ENCODE measurements at places on chromosomes 12 and 14. TPM values are rescaled to one million over a fixed set of nuclear protein-coding genes. Genes with fewer than 3 reads are reported as not detected.
A peak's percentile ranks its signal among the peaks of the same experiment; 100 is the strongest.

ACSM4 gene
- total RNA-seq: not detected

OR6C6 gene
- not detected for total RNA-seq

MEG3 gene
- not detected for total RNA-seq

ACSS3 gene
- total RNA-seq: not detected

KRT85 gene
- total RNA-seq: not detected

AQP6 gene
- total RNA-seq: not detected

SARNP gene
- 61.1 TPM for total RNA-seq

APOF gene
- total RNA-seq: not detected

IFI27 gene
- 2.0 TPM for total RNA-seq

FAM90A1 gene
- not detected for total RNA-seq

DNA sequence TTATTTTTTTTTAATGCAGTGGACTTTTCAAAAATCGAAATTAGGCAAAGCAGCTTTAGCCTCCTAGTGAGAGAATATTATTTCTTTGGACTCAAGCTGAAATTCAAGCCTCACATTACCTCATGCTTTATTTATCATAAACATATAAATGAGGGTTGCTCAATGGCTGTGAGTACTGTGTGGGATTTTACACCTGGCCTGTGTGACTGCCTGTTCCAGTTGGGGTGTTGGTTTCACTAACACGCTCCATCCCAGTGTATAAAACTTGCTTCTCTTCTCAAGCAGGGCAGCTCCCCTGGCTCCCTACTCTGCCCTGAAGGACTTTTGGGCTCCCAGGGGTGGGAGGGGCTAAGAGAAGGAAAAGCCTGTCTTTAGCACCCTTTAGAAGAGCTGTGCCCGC lies 15.0 kb downstream of the ANKLE2 start:
- DNase-seq: no peak

DNA sequence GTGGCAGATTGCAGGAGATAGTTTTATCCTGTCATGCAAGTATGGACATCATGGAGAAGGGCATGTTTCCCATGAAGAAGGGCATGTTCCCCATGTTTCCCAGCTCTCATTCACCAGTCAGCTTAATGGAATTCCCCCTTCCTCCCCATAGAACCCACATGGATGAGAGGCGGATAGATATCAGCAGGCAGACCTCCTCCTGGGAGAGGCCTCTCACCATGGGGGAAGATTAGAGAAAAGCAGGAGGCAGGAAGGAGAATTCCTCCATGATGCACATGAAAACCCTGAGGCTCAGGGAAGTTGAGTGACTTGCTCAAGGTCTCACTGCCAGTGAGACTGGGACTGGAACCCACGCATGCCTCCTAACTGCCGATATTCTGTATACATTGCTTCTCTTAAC lies 92.9 kb upstream of the FOXN3 start:
- no peak for DNase-seq

DNA sequence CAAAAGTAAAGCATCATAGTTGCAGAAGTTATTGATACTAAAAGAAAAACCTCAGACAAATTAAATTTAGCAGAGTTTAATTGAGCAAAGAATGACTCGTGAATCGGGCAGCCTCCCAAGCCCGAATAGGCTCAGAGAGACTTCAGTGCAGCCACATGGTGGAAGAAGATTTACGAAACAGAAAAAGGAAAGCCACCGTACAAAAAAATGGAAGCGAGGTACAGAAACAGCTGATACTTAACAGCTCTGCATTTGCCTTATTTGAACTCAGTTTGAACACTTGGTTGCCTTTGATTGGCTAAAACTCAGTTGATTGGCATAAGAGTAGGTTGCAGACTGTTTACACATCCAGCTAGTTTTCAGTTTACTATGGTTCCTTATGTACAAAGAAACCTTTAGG lies 12.9 kb downstream of the TTC9 start:
- DNase-seq: no peak

DNA sequence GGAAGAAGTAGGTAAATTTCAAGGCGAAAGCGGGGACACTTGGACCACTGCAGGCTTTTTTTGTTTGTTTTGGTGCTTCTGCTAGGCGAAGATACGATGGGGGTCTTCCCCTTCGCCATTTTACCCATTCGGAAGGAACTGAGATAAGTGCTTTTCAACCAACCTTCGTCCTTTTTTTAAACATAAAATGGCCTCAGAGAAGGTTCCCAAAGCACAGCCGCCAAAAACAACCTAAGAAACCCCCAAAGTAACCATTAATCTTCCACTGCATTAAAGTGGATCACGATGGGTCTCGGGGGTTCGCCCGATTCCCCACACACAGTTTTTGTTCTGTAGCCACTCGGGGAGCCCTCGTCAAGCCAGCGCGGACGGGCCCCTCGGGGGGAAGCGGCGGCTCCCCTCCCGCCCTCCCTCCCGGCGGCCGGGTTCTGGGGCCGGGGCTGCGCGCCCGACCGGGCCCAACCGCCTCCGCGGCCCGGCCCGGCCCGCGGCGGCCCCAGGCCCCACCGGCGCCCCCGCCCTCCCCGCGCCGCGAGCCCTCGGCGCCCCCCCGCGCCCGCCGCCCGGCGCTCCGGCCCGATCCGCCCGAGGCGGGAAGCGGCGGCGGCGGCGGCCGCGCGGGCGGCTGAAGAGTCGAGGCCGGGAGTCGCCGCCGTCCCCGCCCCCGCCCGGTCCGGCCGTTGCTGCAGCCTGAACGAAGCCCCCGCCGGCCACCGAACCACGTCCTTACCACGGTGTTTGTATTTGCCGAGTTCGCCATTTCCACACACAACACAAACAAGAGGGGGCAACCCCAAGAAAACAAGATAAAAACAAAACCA lies 790 bp downstream of the GTF2A1 start:
- peak; percentile 33 for DNase-seq

- peak; percentile 93 for DNase-seq
Measured at GRCh38 chr14:68140076-68140741, 320.6 kb downstream of the RAD51B start.

- no peak for DNase-seq
Measured at GRCh38 chr12:66956300-66956699, 277.4 kb upstream of the GRIP1 start.

DNA sequence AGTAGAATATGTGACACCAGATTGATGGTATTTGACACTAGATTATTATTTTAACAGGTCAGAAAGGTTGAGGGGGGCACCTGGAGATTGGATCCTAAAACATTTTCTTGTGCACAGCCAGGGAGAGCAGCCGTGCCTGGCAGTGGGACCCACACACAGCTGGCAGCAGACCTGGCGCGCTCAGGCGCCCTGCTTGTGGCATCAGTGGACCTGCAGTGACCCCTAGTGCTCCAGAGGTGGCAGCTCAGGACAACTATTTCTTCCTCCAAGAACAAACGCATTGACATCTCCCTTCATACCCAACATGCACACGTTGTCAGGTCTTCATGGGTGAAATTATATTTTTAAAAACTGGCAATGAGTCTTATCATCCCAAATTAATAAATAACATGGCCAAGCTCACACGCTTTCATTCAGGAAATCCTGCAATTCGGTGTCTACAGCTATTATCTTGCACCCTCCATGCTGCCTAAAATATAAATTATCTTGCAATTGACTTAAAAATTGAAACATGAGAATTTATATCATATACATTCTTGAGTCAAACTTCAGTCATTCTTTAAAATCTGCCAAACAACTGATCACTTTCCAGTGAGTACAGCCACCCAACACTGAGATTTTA lies 7.7 kb upstream of the TMEM132D start:
- DNase-seq: peak; percentile 65

GRCh38 chr12:105961821-105962671 lies 176.7 kb downstream of the NUAK1 start:
- DNase-seq: no peak

- DNase-seq: no peak
Measured at GRCh38 chr14:35526962-35527361, 7.0 kb upstream of the INSM2 start.

DNA sequence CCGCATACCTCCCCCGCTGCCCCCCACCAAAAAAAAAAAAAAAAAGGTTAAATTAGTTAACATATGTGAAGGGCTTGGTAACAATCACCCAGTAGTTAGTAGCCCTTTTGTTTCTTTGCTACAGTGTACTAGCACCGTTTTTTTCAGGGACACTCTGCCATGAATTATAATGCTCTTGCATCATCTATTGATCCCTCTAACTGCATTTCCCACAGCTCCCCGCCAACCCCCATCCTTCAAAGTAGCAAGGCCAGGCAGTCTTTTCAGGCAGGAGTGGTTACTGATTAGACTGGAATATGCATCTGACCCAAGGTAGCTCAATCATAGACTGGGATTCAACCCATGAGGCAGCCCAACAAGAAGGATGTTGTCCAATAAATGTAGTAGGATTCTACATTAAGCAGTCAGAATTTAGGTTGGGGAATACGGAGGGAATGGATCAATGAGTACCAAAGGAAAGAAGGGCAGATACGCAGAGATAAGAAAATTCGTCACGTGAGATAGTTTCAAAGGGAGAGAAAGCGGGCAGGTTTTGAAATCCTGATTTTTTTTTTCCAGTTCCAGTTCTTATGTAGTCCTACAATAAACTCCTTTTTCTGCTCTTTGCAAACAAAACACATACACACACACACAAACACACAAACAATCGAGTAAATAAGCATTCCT lies 39.8 kb upstream of the CRACR2A start:
- no peak for DNase-seq

GRCh38 chr14:63581491-63581890 lies 38.3 kb upstream of the PPP2R5E start:
- no peak for DNase-seq

- no peak for DNase-seq
Measured at GRCh38 chr12:98678946-98679610, 34.0 kb downstream of the APAF1 start.

- peak; percentile 75 for DNase-seq
Measured at GRCh38 chr12:26651566-26652188, 181.3 kb downstream of the ITPR2 start.

DNA sequence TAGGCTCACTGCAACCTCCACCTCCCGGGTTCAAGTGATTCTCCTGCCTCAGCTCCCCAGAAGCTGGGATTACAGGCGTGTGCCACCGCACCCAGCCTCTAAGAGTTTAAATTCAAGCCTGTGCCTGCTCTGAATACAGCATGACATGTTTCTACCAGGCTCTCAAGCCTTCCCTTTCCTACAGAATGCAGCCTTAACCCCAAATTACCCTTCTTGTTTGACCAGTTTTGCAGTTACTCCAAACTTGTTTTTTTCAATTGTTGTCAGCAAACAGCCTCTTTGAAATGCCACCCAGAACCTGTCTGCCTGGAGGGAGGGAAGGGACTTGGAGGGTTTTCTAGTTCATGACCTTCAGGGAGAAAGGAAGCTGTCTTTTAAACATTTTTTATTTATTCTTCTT lies 15.4 kb downstream of the GLTP start:
- DNase-seq: no peak

DNA sequence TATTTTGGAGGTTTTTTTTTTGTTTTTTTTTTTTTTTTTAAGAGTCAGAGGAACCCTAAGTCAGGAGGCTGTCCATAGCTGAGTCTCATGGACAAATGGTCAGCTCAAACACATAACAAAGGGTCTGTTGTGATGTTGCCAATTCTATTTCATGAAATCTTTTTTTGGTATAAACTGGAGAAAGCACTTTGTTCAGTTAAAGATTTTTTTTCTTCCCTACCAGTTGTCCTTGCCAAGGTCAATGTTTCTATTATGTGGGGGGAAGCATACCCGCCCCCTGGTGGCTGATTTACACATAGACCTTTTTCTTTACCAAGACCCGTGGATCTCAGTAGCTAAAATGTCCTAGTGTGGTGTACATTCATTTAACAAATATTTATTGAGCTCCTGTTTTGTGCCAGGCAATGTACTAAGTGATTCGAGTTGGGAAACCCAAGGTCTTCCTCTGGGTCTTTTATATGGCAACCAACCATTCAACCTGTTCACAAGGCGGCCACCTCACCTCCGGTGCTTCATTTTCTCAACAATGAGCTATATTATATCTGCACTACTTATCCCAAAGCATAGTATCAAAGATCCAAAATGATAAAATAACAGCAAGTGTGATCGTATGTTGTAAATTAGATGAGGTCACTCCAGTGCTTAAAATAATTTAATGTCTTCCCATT lies 214.5 kb downstream of the PAH start:
- peak; percentile 51 for DNase-seq

GRCh38 chr12:106276032-106276740 lies 26.3 kb upstream of the TCP11L2 start:
- no peak for DNase-seq

- no peak for DNase-seq
Measured at GRCh38 chr14:71734885-71735284, 197.3 kb upstream of the RGS6 start.

DNA sequence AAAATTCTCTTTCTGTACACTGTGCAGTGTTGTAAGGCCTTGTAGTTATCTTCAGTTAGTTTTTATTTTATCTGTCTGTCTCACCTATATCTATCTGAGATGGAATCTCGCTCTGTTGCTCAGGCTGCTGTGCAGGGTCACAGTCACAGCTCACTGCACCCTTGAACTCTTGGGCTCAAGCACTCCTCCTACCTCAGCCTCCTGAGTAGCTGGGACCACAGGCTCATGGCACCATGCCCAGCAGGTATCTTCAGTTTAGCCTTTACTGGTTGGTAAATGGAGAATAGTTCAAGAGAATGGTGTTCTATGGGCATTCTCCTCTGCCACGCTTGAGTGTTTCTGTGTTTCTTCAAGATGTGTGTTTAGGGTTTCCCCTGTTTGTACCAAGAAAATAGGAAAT lies 13.6 kb downstream of the TULP3 start:
- no peak for DNase-seq

DNA sequence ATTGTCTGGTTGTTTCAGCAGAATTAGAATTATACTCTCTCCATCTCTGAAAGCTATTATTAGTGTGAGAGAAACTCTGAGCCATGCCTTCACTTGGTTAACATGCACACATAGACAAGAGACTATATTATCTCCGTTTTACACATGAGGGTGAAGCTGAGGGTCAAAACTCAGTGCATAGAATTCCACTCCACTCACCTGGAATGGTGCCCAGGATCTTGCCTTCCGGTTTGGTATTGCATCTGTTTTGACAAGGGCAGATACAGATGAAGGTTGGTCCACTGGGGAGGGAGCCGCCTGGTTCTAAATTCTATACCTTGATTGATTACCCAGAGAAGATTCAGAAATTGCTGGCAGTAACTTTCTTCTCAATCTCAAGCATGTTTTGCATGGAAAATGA lies 149.5 kb upstream of the PELI2 start:
- DNase-seq: peak; percentile 5

GRCh38 chr12:27619308-27619707 lies 76.9 kb upstream of the REP15 start:
- peak; percentile 86 for DNase-seq

DNA sequence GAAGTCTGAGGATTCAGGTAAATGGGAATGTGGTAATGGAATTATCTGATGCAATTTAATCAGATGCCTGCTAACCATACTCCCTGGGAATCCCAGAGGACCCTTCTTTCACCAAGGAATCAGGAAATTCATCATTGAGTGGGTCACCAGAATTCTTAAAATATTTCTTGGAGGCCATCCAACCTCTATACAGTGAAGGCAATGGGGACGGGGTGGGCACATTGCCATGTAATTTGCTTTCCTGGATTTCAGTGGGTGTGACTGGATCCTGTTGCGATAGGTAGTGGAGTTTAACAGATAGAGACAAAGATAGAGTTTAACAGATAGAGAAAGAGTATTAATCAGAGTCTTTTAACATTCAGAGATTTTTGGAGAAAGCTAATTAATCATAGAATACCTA lies 394.4 kb downstream of the DAD1 start:
- DNase-seq: peak; percentile 17

- no peak for DNase-seq
Measured at GRCh38 chr12:51320695-51321320, 3.2 kb downstream of the BIN2 start.

GRCh38 chr12:105386431-105386830 lies 55.9 kb downstream of the C12orf75 start:
- no peak for DNase-seq

GRCh38 chr12:49496417-49497360 lies 42.1 kb upstream of the KCNH3 start:
- no peak for DNase-seq

Measured in MCF 10A (cell line).